Tongue (tissue), 3 donors: ENCODE measurements at places on chromosomes 11 and 22. TPM values are rescaled to one million over a fixed set of nuclear protein-coding genes. Genes with fewer than 3 reads are reported as not detected.

Gene PGA5
- total RNA-seq: not detected

Gene NCAM1
- total RNA-seq: 160 TPM

Gene LIF
- total RNA-seq: 0.51 TPM

Gene HOATZ
- total RNA-seq: not detected

Gene APOA5
- not detected for total RNA-seq

Gene SNX32
- total RNA-seq: 0.10 TPM

Gene FAM181B
- total RNA-seq: 1.9 TPM

Gene SERPING1
- total RNA-seq: 20.8 TPM

Gene CHST1
- 5.6 TPM for total RNA-seq

Gene THRSP
- 2.1 TPM for total RNA-seq

Gene MMP27
- total RNA-seq: 1.6 TPM

Gene KLHL35
- 2.9 TPM for total RNA-seq

Gene RCOR2
- 3.0 TPM for total RNA-seq

Gene PRR14L
- total RNA-seq: 21.5 TPM

Gene SEPTIN5
- total RNA-seq: 109 TPM
